Activated CD8-positive, alpha-beta memory T cell treated with anti-CD3 and anti-CD28 coated beads, Interleukin-2, amount 50 U/mL, for 48 hours (primary cell): ENCODE measurements at places on chromosomes 3 and 15.

DNA sequence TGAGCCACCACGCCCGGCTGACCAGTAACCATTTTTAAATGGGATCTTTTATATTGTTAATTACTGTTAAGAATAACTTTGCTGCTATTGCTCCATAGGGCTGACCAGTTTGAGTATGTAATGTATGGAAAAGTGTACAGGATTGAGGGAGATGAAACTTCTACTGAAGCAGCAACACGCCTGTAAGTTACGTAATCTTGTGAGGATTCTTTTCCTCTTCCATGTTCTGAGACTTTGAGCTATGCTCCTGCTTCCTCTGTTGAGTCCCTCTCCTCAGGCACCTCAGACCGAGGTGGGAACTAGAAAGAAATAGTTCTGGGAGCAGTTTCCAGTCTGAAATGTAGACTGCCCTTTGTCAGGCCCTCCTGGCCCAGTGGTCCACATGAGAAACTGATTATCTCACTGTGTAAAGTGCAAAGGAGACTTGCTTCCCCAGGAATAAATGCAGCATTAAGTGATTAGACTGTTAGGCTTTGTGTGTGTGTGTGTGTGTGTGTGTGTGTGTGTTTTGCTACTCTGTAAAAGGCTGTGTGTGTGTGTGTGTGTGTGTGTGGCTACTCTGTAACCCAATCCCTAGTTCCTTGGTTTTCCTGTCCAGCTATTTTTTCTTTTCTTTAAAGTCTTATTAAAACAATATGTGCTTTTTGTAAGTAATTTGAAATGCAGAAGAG lies 5.2 kb downstream of the POLR2H start:
- DNase-seq, result no peak

GRCh38 chr3:65666448-65667091 lies 372.1 kb downstream of the MAGI1 start:
- DNase-seq, result no peak

- no peak for DNase-seq
Observed at GRCh38 chr15:74041311-74041756, 41.0 kb downstream of the GOLGA6A start.

DNA sequence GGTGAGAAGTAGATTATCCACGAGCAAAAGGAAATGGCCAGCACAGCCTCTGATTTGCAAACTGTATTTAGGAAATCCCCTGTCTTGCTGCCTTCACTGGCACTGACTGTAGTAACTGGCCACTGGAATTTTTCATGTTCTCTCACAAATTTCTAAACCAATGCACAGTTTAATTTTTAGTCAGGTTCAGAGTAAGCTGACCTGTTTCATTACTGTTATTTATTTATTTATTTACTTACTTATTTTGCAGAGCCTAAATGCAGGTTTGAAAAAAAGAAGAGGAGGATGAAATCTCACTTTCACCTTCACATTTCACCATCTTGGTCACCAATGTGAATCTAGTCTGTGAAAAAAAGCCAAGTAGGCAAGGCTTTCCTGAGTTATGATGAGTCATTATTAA lies 291.0 kb downstream of the PLOD2 start:
- DNase-seq, result no peak

- DNase-seq, result no peak
Observed at GRCh38 chr3:43736558-43737440, 46.1 kb downstream of the ABHD5 start.

GRCh38 chr3:107660306-107660976 lies 137.7 kb downstream of the BBX start:
- DNase-seq, result no peak

- DNase-seq, result no peak
Observed at GRCh38 chr15:74011610-74012009, 17.1 kb downstream of the PML start.

DNA sequence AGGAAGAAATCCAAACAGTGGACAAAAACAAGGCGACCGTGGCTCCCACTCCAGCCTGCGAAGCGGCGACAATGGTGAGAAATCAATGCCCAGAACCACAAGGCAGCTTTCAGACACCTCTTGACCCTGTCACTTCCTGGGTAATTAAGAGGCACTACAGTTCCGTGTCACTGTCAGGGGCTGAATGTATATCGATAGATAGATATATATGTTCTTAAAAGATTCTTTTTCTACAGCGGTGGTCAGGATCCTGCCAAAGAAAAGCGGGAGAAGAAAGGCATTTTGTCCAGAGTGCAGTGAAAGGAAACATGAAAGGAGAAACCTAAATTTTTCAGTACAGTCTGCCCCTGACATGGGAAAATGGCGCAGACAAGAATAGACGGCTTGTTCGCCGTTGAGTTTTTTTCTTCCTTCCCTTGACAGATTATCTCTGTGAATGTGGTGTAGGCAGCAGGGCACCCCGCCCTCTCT lies 56.2 kb upstream of the HES1 start:
- DNase-seq, result no peak

GRCh38 chr3:186930143-186930640 lies at the start of gene ST6GAL1:
Gene ST6GAL1 (plus strand): TSS chr3:186930526. CDS start chr3:187042704, 112,178 bp downstream.
- DNase-seq, result peak; percentile 87

GRCh38 chr3:88248658-88249057 lies 98.9 kb downstream of the C3orf38 start:
- no peak for DNase-seq

- no peak for DNase-seq
Observed at GRCh38 chr15:83816124-83816883, 162.4 kb downstream of the ADAMTSL3 start.

DNA sequence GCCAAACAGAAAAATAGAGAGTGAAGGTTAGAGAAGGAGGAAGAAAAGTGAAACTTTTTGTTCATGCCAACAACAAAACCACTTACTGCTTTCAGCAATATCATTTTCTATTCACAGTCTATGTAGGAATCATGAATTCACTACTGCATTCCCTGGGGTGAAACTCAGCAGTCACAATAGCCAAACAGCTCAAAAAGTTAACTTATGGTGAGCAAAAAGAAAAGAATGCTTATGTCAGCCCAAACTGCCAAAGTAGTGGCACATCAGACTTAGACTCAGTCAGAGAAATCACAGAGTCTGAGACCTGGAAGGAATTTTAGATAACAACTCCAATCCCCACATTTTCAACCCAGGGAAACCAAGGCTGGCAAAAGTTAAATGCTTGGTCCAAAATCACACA lies 238.7 kb upstream of the TMCO5A start:
- DNase-seq, result no peak

GRCh38 chr3:18234717-18235335 lies 190.3 kb downstream of the SATB1 start:
- DNase-seq, result no peak

DNA sequence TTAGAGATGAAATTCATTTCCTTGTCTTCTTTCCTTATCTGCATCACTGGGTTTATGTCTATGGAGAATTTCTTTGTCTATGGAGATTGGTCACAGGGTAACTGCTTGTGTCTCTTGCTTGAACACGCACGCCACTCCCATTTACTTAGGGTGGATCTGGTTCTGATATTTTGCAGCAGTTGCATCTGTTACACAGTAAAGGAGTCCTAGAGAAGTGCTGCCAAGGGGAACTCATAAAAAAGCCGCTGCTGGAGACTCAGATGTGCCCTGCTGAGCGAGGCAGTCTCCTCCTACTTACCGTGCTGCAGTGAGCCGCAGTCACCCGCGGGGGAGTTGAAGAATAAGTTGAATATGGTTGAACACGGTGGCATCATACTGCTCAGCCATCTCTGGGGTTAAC lies 105.2 kb upstream of the KLHL25 start:
- no peak for DNase-seq

GRCh38 chr3:122902326-122902725 lies 107.5 kb downstream of the SLC49A4 start:
- DNase-seq, result no peak

DNA sequence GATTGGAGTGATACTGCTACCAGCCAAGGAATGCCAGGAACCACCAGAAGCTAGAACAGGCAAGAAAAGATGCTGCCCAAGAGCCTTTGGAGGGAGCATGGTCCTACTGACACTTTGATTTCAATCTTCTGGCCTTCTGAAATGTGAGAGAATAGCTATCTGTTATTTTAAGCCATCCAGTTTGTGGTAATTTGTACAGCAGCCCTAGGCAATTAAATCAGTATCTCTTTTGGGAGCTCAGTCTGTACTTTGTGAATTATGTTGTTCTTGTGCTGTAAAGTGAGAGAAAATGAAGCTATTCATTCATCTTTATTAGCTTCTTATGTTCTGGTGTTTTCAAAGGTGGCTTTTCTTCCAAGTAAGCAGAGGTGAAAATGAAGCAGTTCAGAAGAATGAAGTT lies 381.3 kb downstream of the PDCD6IP start:
- DNase-seq, result no peak

DNA sequence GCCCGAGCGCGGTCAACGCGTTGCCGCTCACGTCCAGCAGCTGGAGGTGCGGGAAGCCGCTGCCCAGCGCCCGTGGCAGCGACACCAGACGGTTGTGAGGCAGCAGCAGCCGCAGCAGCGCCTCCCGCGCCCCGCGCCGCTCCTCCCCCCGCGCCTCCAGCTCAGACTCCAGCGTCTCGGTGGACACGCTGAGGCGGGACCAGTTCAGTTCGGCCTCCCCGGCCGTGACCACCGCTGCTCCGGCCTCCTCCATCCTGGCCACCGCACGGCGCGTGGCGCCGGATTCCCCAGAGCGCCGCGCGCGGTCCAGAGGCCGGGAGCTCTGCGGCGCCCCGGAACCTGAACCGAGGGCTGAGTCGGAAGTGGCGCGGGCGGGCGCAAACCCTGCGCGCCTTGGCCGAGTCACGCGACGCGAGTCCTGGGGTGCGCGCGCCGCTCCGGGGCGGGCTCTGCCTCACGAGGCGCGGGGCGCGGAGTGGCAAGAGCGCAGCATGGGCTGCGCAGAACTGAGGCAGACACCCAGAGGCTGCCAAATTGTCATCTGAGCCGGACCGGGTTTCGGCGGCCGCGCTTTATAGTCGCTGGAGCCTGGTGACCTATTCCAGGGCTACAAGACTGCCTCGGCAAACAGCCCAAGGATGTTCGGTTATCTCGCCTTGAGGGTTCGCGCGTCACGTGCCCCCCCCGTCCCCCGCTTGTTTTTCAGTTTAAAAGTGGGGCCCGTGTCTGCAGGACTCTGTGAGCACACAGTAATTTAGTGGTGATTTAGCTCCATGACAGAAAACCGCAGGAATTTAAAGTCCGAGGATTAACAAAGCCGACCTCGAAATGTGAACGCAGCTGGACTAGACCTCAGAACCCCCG lies at the start of gene LRRC58:
TSS of gene LRRC58 (minus strand) at position 364 of the 864 bp plus-strand sequence. CDS start at position 253, 111 bp downstream.
- DNase-seq, result peak; percentile 92

- DNase-seq, result peak; percentile 54
Observed at GRCh38 chr15:53586799-53587198, 172.7 kb downstream of the WDR72 start.

DNA sequence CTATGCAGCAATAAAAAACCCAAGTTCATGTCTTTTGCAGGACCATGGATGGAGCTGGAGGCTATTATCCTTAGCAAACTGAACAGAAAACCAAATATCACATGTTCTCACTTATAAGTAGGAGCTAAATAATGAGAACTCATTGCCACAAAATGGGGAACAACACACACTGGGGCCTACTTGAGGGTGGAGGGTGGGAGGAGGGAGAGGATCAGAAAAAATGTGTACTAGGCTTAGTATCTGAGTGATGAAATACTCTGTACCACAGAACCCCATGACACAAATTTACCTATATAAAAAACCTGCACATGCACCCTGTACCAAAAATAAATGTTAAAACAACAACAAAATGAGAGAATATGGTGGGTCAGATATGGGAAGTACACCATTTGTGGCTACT lies 49.6 kb upstream of the AADACL2 start:
- DNase-seq, result no peak

GRCh38 chr3:113614402-113614801 lies 82.0 kb downstream of the USF3 start:
- no peak for DNase-seq

GRCh38 chr3:153835540-153835939 lies 285.6 kb upstream of the ARHGEF26 start:
- DNase-seq, result no peak

DNA sequence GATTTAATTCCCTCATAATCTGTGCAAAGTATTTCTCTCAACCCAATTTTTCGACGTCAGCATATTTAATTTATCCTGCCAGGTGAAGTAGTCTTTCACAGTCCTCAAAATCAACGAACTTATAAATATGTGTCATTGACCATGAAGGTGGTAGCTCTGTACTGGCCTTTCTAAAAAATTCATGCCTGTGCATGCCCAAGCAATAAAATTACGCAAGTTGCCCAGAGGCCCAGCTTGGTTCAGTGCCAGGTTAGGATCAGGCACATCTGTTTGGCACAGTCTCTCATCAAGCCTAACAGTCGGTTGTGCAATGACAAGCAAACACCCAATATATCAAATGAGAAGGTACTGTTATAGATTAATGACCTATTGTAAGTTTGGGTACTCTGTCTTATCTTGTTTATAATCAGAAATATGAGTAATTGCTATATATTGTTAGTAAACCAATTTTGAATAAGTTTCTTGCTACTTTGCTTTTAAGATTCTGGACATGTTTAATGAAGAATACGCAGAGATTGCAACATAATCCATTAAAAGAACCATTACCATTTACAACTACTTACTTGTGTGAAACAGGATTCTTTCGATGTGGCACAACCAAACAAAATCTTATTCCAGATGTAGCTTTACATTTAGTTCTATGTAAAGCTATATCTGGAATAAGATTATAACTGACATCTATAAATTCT lies 159.0 kb upstream of the IL12A start:
- DNase-seq, result no peak

GRCh38 chr3:20648294-20648693 lies 462.3 kb upstream of the SGO1 start:
- DNase-seq, result no peak

GRCh38 chr15:88394553-88395145 lies 72.5 kb downstream of the MRPL46 start:
- DNase-seq, result peak; percentile 3

DNA sequence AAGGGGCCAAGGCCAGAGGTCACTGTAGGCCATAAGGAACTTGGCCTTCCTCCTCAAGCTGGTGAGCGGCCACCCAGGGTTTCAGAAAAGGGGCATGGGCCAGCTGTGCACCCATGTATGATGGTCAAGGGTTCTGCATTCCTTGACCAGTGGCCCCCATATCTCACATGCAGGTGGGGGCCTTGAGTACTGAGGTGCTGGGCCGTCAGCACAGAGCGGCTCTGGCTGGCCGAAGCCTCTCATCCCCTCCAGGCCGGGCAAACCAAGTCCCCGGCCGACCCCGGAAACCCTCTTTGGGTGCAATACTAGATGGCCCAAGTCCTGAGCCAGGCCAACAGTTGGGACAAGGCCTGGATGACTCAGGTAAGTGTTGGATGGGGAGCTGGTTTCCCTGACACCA lies 9.5 kb downstream of the ALG3 start:
- DNase-seq, result no peak

- peak; percentile 17 for DNase-seq
Observed at GRCh38 chr15:78684657-78685056, 43.6 kb upstream of the CHRNB4 start.

DNA sequence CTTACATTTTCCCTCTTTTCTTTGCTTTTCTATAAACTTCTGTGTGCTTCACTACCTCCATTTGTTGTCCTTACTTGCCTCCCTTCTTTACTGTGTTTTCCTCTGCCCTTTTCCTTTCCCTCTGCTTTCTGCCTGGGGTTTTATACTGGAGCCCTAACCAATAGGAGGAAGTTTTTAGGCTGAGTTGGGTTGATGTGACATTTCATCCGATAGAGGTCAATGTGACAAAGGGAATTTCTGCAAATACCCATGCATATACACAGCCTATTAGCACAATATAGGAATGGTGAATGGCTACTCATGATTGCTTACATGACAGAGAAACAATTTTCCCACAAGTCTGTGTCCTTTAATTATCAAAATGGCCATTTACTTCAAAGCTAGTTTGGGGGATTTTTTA lies 153.0 kb upstream of the ARPP21 start:
- DNase-seq, result no peak

- no peak for DNase-seq
Observed at GRCh38 chr3:36964817-36965216, 20.0 kb upstream of the TRANK1 start.
